ENCODE measurements at places on chromosomes 16 and 17. TPM values are rescaled to one million over a fixed set of nuclear protein-coding genes. Genes with fewer than 3 reads are reported as not detected.

The GNAO1 gene
- 2.3 TPM for total RNA-seq

The SEPTIN12 gene
- not detected for total RNA-seq

The GLIS2 gene
- 0.45 TPM for total RNA-seq

The MILR1 gene
- 0.80 TPM for total RNA-seq

The MPP2 gene
- total RNA-seq = 0.65 TPM

The CD19 gene
- not detected for total RNA-seq

The SOST gene
- not detected for total RNA-seq

The DGKE gene
- total RNA-seq = 34.2 TPM
